Stimulated activated CD8-positive, alpha-beta memory T cell treated with anti-CD3 and anti-CD28 coated beads, Interleukin-15, amount 100 ng/mL, for 24 hours (primary cell): ENCODE measurements at places on chromosomes 5 and 9.

DNA sequence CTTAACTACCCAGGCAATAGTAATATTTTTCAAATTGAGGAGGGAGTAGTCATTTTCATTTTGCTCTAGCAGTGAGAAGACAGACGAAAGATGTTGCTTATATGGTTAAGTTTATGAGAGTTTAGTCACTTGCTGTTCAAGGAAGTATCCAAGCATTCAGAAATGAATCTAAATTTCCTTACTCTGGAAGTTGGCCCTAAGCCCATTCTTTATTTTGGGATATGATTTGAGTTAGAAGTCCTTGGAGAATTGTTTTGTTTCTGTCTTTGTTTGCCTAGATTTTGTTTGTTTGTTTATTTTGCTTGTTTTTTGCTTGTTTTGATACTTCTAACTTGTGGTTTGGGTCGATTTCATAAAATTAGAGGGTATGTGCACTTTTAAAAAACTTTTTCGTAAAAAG is 146.4 kb upstream of the FGF10 start:
- DNase-seq: no peak

DNA sequence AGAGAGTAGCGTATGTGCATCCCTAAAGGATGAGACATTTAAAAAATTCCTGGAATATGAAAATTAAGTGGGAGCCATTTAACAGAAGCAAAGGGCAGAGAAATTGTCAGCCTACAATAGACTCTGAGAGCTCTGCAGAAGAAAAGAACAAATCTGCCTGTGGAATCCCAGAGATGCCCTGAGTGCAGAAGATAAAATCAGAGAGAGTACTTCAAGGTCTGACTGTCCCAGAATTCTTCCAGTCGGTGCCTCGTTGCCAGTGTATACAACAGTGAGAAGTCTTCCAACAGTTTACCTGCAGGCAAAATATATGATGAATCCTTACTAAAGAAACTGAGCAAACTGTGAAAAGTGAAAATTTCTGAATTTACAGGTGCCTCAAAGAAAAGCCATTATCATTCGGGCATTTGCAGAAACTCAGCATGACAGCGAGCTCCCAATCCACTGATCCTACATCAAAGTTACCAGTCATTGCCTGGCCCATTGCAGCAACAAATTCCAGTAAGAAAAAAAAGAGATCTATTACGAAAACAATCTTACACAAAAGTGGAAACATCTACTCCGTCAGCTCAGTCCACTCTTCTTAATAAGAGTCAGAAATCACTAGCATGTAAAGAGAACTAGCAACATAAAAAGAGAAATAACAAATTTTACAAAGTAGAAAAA is 92.8 kb upstream of the VCAN start:
- DNase-seq: no peak

GRCh38 chr5:53537711-53538110 is 22.7 kb upstream of the NDUFS4 start:
- no peak for DNase-seq

DNA sequence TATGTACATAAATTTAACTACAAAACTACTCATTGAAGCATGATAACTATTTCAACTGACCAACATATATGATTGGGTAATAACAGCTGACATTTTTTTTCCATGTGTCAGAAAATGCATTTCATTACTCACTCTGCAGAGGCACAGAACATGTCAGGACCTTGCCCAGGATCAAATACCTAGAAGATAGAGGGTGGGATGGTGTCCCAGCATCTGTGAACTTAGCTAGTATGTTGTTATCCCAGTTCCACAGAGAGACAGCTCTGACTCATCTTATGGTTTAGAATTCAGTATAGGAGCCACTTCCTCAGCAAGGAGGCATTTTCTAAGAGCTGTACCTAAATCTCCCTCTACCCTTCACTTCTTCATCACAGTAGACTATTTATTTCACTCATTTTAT is 1198.6 kb upstream of the ACO1 start:
- no peak for DNase-seq

DNA sequence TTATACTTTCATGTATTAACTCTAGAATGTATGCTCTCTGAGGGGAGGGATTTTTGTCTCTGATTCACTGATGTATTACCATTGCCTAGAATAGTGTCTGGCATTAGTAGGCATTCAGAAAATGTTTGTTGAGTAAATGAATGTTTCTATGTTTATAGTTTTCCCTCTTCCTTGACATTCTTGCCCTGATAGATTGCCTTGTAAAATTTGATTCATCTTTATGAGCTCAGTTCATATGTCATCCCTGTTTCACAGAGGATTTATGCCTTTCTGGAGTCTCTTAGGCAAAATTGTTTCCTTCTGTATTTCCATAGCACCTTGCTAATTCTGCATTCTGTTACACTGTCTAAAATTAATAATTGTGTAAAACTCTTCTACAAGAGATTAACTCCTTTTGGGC is 72.3 kb downstream of the RASA1 start:
- DNase-seq: no peak

DNA sequence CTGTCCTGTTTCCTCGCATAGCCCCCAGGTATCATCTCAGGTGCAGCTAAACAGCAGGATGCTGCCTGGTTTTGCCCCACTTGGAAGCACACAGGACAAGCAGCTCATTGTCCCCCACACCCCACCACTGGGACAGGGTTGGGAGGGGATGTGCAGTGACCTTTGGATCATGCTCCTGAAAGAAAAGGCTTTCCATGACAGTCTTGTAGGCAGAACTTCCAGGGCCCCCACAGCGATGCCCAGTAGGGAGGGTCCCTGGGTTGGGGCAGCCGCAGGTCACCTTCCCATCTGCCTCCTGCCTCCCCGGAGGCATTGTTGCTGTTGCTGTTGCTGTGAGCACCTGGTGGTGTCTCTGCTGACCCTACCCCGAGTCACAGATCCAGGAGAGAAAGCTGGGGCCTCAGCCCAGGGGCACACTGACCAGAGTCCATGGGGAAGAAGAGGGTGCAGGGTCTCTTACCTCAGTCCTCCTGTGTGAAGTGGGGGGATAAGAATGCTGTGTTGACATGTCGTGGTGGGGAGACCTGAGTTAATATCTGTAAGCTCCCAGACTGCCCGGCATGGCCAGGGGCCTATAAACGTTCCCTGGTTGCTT is 8.5 kb downstream of the CEP72 start:
- no peak for DNase-seq

DNA sequence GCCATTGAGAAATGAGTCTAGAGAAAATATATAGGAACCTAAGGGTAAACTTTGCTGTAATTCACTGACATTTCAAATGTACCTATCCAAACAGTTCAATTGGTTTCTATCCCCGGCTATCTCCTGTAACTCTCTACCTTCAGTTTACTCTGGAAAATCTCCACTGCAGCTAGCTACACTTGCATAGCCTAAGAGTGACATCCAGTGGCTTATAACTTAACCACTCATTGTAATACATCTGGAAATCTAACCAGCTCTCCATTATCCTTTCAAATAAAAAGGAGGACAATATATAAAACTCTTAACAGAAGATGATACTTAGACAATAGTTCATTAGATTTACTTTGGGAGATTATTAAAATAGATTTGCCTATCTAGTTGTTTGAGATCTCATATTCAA is 35.3 kb upstream of the SPDL1 start:
- no peak for DNase-seq

GRCh38 chr5:122701640-122702523 is 73.0 kb upstream of the SNX2 start:
- no peak for DNase-seq

GRCh38 chr5:4643190-4643589 is 496.9 kb upstream of the ADAMTS16 start:
- DNase-seq: no peak
